Uterine smooth muscle cell (primary cell): ENCODE measurements at places on chromosomes 16 and 17. TPM values are rescaled to one million over a fixed set of nuclear protein-coding genes. Genes with fewer than 3 reads are reported as not detected.

Gene ALDH3A1
- 0.50 TPM in 1 of 2 replicates, not detected in the other for total RNA-seq

Gene CDH11
- 138 and 151 TPM in 2 replicates for total RNA-seq

Gene KRT12
- under 0.01 TPM in 1 of 2 replicates, not detected in the other for total RNA-seq

Gene ZC3H18
- 12.9 and 16.8 TPM in 2 replicates for total RNA-seq

Gene DNAH9
- total RNA-seq = 0.11 TPM in 1 of 2 replicates, not detected in the other

Gene KCNG4
- not detected in 2 replicates for total RNA-seq

Gene DOC2B
- not detected in 2 replicates for total RNA-seq

Gene SMG1
- total RNA-seq = 89.4 and 92.5 TPM in 2 replicates

Gene PIMREG
- 20.7 and 52.6 TPM in 2 replicates for total RNA-seq

Gene KRTAP1-5
- total RNA-seq = 32.6 and 54.1 TPM in 2 replicates

Gene FOXN1
- total RNA-seq = under 0.01 TPM in 1 of 2 replicates, not detected in the other

Gene ATP2A1
- 0.22 and 0.25 TPM in 2 replicates for total RNA-seq

Gene OR3A3
- 0.33 TPM in 1 of 2 replicates, not detected in the other for total RNA-seq

Gene GRAP
- under 0.01 and 0.11 TPM in 2 replicates for total RNA-seq

Gene KIF19
- not detected in 2 replicates for total RNA-seq

Gene ITGB4
- total RNA-seq = under 0.01 and 0.62 TPM in 2 replicates

Gene ABCA5
- total RNA-seq = 11.6 and 15.6 TPM in 2 replicates

Gene ITGAL
- not detected in 2 replicates for total RNA-seq

Gene SBK1
- total RNA-seq = not detected in 2 replicates

Gene HS3ST3B1
- 14.5 and 19.7 TPM in 2 replicates for total RNA-seq

Gene MOSMO
- 29.7 and 49.0 TPM in 2 replicates for total RNA-seq

Gene MED13
- total RNA-seq = 35.3 and 43.2 TPM in 2 replicates

Gene MT1M
- 0.50 and 1.8 TPM in 2 replicates for total RNA-seq

Gene NLE1
- total RNA-seq = 25.1 and 30.8 TPM in 2 replicates

Gene PRSS27
- total RNA-seq = 0.66 and 0.75 TPM in 2 replicates

Gene NLRC3
- under 0.01 TPM in 1 of 2 replicates, not detected in the other for total RNA-seq

Gene AOC2
- 0.33 and 0.75 TPM in 2 replicates for total RNA-seq

Gene KRT40
- not detected in 2 replicates for total RNA-seq

Gene CHST4
- total RNA-seq = not detected in 2 replicates

Gene ABCC11
- 0.11 and 0.50 TPM in 2 replicates for total RNA-seq

Gene CCL2
- total RNA-seq = 6.3 and 12.0 TPM in 2 replicates

Gene DNAH17
- total RNA-seq = not detected in 2 replicates

Gene SCN4A
- under 0.01 TPM in 2 replicates for total RNA-seq

Gene MPO
- total RNA-seq = not detected in 2 replicates

Gene C16orf89
- total RNA-seq = 0.12 and 0.22 TPM in 2 replicates

Gene SDR42E2
- total RNA-seq = not detected in 2 replicates

Gene INTS2
- total RNA-seq = 20.6 and 25.3 TPM in 2 replicates

Gene ZNF423
- 0.44 and 0.62 TPM in 2 replicates for total RNA-seq

Gene PIGS
- total RNA-seq = 31.2 and 47.4 TPM in 2 replicates

Gene PDILT
- total RNA-seq = not detected in 2 replicates

Gene CYGB
- 9.5 and 18.1 TPM in 2 replicates for total RNA-seq

Gene CLEC10A
- not detected in 2 replicates for total RNA-seq

Gene AANAT
- total RNA-seq = not detected in 2 replicates

Gene HERPUD1
- 113 and 367 TPM in 2 replicates for total RNA-seq

Gene CCL4
- total RNA-seq = not detected in 2 replicates
